ENCODE measurements at places on chromosomes 2 and 18.

DNA sequence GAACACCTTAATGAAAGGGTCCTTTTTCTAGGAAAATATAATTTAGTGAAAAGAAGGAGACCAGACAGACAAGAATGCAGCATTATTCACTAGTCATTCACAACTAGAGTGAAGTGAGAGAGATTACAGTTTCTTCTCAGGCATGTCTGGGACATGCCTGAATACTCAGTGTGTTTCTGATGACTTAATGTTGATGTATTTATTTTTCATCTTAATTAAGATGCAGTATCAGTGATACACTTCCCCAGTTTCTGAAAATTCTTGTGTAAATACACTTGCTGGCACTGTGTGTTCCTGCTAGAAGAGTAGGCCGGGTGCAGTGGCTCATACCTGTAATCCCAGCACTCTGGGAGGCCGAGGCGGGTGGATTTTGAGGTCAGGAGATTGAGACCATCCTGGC lies 143.6 kb downstream of the MYO3B start:
- no peak overlapping the region for H3K27ac ChIP-seq
- H3K36me3 ChIP-seq = no peaks in the 10 kb centered on the region
- H3K27me3 ChIP-seq = peaks cover 14% of the 10 kb centered on the region
- H3K4me3 ChIP-seq = no peak overlapping the region
- H3K4me1 ChIP-seq = no peaks in the 10 kb centered on the region

- no peak for DNase-seq
- peak overlapping the region; percentile 46 for H3K27ac ChIP-seq
- H3K4me3 ChIP-seq = no peak overlapping the region
- no peaks in the 10 kb centered on the region for H3K36me3 ChIP-seq
- no peaks in the 10 kb centered on the region for H3K27me3 ChIP-seq
- peaks cover 2% of the 10 kb centered on the region for H3K4me1 ChIP-seq
Observed at GRCh38 chr18:58527285-58527951, 101.5 kb downstream of the ALPK2 start.

GRCh38 chr2:53366543-53366942 lies 401.1 kb upstream of the CHAC2 start:
- peaks cover 2% of the 10 kb centered on the region for H3K27me3 ChIP-seq
- no peak overlapping the region for H3K4me3 ChIP-seq
- DNase-seq = no peak
- H3K4me1 ChIP-seq = no peaks in the 10 kb centered on the region

DNA sequence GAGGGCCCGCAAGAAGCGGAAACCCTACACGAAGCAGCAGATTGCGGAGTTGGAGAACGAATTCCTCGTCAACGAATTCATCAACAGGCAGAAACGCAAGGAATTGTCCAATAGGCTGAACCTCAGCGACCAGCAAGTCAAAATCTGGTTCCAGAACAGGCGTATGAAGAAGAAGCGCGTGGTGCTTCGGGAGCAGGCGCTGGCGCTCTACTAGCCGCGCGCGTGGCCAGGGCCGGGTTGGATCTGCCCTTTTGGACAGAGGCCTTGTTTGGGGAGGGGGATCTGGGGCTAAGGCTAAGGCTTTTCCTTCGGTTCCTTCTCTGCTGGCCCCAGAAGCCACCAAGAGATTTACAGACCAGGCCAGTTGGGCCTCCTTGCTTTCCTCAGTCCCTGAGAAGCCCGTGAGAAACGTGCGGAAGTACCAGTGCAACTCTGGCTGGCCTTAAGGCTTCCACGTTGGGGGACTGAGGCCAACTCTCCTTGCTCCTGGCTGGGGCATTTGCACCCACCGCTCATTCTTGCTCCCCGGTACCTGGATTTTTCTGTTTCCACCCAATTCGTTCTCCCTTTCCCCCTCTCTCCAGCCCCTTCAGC lies 1.0 kb downstream of the HOXD12 start:
- H3K4me3 ChIP-seq = peak overlapping the region; percentile 12
- H3K36me3 ChIP-seq = peaks cover 11% of the 10 kb centered on the region
- H3K27ac ChIP-seq = no peak overlapping the region
- DNase-seq = no peak
- peaks cover 35% of the 10 kb centered on the region for H3K4me1 ChIP-seq
- peaks cover 82% of the 10 kb centered on the region for H3K27me3 ChIP-seq

- H3K4me1 ChIP-seq = no peaks in the 10 kb centered on the region
- no peaks in the 10 kb centered on the region for H3K36me3 ChIP-seq
- no peak overlapping the region for H3K27ac ChIP-seq
- H3K4me3 ChIP-seq = no peak overlapping the region
- H3K27me3 ChIP-seq = no peaks in the 10 kb centered on the region
Observed at GRCh38 chr2:166812166-166812891, 76.0 kb upstream of the XIRP2 start.

GRCh38 chr2:31286230-31286629 lies 52.3 kb downstream of the EHD3 start:
- H3K27ac ChIP-seq = no peak overlapping the region
- no peaks in the 10 kb centered on the region for H3K27me3 ChIP-seq
- no peak overlapping the region for H3K4me3 ChIP-seq

- H3K36me3 ChIP-seq = peaks cover 56% of the 10 kb centered on the region
- H3K4me3 ChIP-seq = no peak overlapping the region
- peaks cover 6% of the 10 kb centered on the region for H3K4me1 ChIP-seq
- no peak overlapping the region for H3K27ac ChIP-seq
- H3K27me3 ChIP-seq = no peaks in the 10 kb centered on the region
Observed at GRCh38 chr2:168138374-168138773, 109.0 kb downstream of the STK39 start.

DNA sequence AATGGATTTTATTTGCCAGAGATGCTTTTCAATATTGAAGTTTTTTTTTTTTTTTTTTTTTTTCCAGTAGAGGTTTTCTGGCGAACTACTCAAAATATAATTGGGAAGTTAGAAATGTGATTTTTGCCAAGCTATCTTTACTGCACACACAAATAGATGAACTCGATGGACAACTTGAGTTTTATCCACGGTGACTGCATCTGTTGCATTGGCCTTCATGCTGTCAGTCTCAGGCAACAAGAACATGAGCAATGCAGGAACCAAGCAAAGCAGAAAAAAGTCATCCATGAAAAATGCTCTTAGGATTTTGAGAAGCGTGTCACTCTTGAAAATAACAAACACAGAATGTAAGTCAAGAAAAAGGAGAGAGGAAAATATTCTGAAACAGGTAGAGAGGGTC lies 22.7 kb upstream of the HDAC4 start:
- DNase-seq = no peak
- H3K27ac ChIP-seq = no peak overlapping the region
- H3K4me3 ChIP-seq = no peak overlapping the region
- no peaks in the 10 kb centered on the region for H3K4me1 ChIP-seq

- H3K4me3 ChIP-seq = no peak overlapping the region
- no peak overlapping the region for H3K27ac ChIP-seq
- no peaks in the 10 kb centered on the region for H3K27me3 ChIP-seq
- H3K4me1 ChIP-seq = no peaks in the 10 kb centered on the region
Observed at GRCh38 chr2:191646163-191646902, 31.6 kb upstream of the NABP1 start.

DNA sequence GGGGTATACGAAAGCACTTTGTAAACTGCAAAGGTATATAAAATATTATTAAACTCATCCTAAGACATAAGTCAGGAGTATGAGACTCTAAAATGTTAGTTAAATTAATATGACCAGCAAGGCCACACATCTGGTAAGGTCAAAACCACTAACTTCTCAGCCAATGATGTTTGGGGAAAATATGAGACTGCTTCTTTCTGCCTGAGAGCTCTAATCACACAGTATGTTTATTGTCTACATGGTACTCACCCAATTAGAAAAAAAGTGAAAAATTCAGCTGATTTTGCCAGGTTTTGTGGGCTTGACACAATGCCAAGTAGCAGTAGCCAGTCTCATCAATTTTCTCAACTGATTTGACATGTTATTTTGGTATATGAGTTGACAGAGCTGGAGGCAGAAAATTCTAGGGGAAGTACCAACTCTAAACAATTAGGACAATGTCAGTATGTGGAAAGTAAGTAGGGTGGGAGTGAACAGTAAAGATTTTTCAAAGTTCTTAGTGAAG lies 87.3 kb downstream of the ALK start:
- peaks cover 36% of the 10 kb centered on the region for H3K27me3 ChIP-seq
- no peaks in the 10 kb centered on the region for H3K4me1 ChIP-seq
- no peak for DNase-seq
- H3K27ac ChIP-seq = no peak overlapping the region
- no peaks in the 10 kb centered on the region for H3K36me3 ChIP-seq

DNA sequence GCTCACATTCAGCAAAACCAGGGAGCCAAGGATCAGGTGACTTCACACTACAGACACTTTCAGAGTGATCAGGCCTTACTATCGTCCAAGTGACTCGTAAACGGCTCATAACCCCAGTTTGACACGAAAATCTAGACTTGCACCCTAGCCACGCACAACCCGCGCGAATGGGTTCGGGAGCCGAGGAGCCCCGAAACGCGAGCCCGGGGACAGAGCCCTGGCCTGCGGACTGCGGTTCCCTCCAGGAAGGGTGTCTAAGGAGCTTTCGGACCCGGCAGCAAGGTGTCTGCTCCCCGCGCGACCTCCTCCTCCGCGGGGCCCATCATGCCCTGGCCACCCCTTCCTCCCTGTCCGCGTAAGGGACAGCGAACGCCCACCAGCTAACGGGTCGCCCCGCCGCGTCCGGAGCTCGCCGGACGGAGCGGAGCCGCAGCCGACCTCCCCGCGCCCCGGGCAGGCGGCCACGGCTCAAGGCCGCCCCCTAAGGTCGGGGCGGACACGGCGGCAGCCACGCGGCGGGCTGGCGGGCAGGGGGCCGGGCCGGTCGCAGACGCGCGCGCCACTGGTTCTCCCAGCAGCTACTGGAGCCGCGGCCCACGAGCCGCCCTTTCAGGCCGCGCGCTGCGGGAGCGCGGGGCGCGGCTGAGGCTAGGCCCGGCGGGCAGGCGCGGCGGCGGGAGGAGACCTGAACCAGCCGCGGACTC lies 575 bp downstream of the ATL2 start:
- H3K4me1 ChIP-seq = peaks cover 36% of the 10 kb centered on the region
- peak overlapping the region; percentile 93 for H3K27ac ChIP-seq
- DNase-seq = peak; percentile 24
- no peaks in the 10 kb centered on the region for H3K36me3 ChIP-seq
- H3K27me3 ChIP-seq = no peaks in the 10 kb centered on the region

- no peak overlapping the region for H3K27ac ChIP-seq
- no peaks in the 10 kb centered on the region for H3K36me3 ChIP-seq
- no peak for DNase-seq
- no peaks in the 10 kb centered on the region for H3K4me1 ChIP-seq
- H3K4me3 ChIP-seq = no peak overlapping the region
- no peaks in the 10 kb centered on the region for H3K27me3 ChIP-seq
Observed at GRCh38 chr18:6743999-6744398, 14.5 kb downstream of the ARHGAP28 start.

DNA sequence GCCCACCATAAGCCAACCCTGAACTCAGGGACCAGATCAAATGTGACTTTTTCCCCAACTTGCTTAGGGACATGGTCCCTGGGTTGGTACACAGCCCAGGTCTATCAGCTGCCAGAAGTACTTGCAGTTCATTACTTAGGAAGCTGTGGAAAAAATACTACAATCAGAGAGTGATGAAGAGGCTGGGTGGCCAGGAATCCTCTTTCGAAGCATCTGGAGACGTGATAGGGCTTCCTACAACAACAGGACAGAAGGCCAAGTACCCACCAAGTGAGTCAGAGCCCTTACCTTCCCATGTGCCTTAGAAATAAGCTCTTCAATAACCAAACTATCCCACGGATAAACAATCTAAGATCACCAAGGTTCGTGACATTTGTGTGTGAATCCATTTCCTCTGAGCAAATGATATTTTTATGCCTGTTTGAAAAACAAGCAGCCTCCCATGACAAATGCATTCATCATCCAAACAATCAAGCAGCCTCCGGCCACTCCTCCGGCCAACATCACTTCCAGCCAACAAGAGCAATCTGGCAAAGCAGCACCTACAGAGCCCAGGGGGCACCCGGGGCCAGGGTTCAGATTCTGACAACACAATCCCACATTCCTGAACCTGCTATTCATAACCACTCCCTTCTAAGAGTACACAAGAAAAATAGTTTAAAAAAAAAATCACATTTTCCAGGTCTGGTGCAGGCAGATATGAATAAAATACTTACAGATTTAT lies 26.4 kb downstream of the TBC1D8 start:
- H3K27ac ChIP-seq = no peak overlapping the region
- no peak for DNase-seq
- no peak overlapping the region for H3K4me3 ChIP-seq

GRCh38 chr2:24723665-24724064 lies 69.5 kb downstream of the PTRHD1 start:
- no peaks in the 10 kb centered on the region for H3K36me3 ChIP-seq
- H3K27ac ChIP-seq = no peak overlapping the region
- H3K27me3 ChIP-seq = no peaks in the 10 kb centered on the region
- H3K4me3 ChIP-seq = no peak overlapping the region
- DNase-seq = no peak
- no peaks in the 10 kb centered on the region for H3K4me1 ChIP-seq

- no peak for DNase-seq
- H3K36me3 ChIP-seq = no peaks in the 10 kb centered on the region
- no peak overlapping the region for H3K27ac ChIP-seq
- H3K4me3 ChIP-seq = no peak overlapping the region
- no peaks in the 10 kb centered on the region for H3K27me3 ChIP-seq
- H3K4me1 ChIP-seq = no peaks in the 10 kb centered on the region
Observed at GRCh38 chr2:66110086-66110485, 324.8 kb upstream of the MEIS1 start.

DNA sequence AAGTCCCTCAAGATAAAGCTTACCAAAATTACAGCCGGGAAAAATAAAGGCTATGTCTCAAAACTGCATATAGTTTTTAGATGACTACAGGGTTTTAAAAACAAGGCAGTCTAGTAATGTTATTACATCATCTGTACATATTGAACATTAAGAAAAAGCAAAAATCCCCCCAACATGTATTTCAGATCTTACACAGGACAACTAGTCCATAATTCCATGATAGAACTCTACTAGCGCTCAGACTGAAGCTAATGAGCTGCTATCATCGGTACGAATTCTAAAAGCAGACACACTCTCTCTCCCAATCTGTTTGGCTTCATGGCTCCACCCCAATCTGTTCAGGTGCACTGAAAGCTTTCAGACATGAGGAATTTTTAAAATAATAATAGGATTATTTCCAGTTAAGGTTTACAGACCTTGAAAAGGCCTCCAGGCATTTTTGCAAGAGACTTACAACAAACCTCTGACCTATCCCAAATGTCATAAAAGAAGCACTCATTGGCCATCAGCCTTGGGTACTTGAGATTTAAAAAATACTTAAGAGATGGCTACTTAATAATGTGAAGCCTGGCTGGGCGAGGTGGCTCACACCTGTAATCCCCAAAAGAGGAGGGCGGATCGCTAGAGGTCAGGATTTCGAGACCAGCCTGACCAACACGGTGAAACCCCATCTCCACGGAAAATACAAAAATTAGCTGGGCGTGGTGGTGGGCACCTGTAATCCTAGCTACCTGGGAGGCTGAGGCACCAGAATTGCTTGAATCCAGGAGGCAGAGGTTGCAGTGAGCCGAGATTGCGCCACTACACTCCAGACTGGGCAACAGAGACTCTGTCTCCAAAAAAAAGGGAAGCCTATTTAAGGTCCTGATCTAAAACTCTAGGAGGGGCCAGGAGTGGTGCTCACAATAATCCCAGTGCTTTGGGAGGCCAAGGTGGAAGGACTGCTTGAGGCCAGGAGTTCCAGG lies 2.0 kb downstream of the NPC1 start:
- H3K4me3 ChIP-seq = peak overlapping the region; percentile 17
- no peaks in the 10 kb centered on the region for H3K27me3 ChIP-seq
- peak overlapping the region; percentile 58 for H3K27ac ChIP-seq
- peaks cover 20% of the 10 kb centered on the region for H3K4me1 ChIP-seq
- DNase-seq = no peak

- no peak overlapping the region for H3K4me3 ChIP-seq
- no peaks in the 10 kb centered on the region for H3K36me3 ChIP-seq
- peaks cover 12% of the 10 kb centered on the region for H3K27me3 ChIP-seq
- H3K4me1 ChIP-seq = peaks cover 68% of the 10 kb centered on the region
Observed at GRCh38 chr2:8579485-8580085, 102.3 kb upstream of the ID2 start.

GRCh38 chr2:128284841-128285240 lies 33.8 kb downstream of the HS6ST1 start:
- DNase-seq = no peak
- no peak overlapping the region for H3K27ac ChIP-seq
- H3K27me3 ChIP-seq = no peaks in the 10 kb centered on the region
- H3K4me3 ChIP-seq = no peak overlapping the region
